ENCODE measurements at places on chromosomes 3 and 15.

- DNase-seq = no peak
Measured at GRCh38 chr3:11610044-11610671, 33.6 kb downstream of the VGLL4 start.

- no peak for DNase-seq
Measured at GRCh38 chr3:43490640-43491185, 131.1 kb downstream of the ANO10 start.

- no peak for DNase-seq
Measured at GRCh38 chr15:35854316-35854715, 308.4 kb upstream of the DPH6 start.

DNA sequence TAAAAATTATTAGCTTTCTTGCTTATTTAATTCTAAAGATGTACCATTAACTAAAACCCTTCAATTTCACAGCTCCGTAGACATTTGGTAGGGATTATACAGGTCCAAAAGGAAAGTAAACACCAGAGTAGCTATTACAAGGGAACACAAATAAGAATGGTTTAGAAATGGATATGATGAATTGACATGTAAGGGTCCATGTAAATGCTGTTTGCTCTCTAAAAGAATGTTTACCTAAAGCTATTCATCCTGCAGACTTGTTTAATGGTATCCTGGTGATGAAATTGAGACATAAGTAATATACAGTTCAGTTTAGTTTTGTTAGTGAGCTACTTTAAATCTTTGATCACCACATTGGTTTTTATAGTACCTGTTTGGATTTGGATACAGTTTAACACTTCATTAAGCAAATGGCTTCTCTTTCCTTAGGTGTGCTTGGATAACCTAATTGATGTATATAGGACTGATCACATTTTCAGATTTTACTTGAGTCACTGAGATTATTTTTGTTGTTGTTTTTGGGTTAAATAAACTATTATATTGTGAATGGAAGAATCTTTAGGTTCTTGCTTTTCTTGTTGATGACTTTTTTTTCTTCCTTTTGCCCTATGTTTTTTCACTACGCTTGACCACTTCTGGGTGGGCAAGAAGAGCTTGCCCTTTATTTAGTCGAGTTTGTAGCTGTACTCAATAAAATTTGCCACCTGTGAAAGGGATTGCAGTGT, 115.4 kb downstream of the TCF12 start:
- DNase-seq = no peak

- no peak for DNase-seq
Measured at GRCh38 chr3:64677961-64678716, 9.7 kb downstream of the ADAMTS9 start.

- no peak for DNase-seq
Measured at GRCh38 chr15:32840507-32841245, 122.9 kb downstream of the GREM1 start.

DNA sequence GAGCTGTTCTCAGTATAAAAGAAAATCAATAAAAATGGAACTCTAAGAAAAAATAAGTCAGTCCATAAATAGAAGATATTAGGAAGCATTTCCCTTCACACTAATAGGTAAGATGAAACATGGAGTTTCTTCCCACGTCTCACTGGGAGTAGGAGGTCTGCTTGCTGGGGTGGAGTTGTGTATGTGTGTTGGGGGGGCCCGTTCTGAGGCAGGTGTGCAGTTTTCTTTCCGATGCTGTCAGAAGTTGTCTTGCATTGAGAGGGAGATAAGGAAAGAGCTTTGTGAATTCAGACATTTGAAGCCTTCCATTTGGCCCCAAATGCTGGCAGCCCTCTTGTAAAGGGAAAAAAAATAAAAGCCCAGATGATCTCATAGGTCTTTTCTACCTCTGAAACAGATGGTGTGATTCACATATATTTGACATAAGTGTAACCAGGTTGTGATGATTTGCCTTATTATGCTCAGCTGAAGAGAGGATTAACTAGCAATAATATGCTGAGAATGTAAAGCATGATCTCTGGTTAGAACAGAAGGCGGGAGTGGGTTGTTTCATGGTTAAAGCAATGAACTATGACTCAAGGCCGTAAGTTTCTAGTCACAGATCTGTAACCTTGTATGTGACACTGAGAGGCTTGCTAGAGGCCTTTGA, 8.8 kb downstream of the RASGRP1 start:
- DNase-seq = no peak

- no peak for DNase-seq
Measured at GRCh38 chr3:69997631-69998307, 1.8 kb upstream of the SAMMSON start.

- no peak for DNase-seq
Measured at GRCh38 chr15:69275074-69275670, 23.5 kb upstream of the PAQR5 start.

DNA sequence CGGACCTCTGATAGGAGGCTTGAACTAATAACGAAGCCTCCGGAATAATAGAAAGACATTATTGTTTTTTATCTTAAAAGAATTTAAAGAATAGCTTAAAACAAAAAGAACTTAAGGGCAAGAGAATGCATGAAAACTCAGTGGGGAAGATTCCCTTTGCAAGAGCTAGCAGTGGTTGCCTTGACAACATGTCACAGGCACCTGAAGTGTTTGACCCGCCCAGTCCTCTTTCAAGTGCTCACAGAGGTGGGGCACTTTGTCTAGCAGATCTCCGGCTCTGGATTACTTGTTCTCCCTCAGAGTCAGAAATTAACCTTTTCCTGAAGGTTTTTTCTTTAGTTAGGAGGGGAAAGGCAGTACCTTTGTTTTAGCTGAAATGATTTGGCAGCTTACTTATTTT, 37.8 kb downstream of the LARS2 start:
- DNase-seq = no peak

- no peak for DNase-seq
Measured at GRCh38 chr3:65489253-65489652, 549.5 kb downstream of the MAGI1 start.

DNA sequence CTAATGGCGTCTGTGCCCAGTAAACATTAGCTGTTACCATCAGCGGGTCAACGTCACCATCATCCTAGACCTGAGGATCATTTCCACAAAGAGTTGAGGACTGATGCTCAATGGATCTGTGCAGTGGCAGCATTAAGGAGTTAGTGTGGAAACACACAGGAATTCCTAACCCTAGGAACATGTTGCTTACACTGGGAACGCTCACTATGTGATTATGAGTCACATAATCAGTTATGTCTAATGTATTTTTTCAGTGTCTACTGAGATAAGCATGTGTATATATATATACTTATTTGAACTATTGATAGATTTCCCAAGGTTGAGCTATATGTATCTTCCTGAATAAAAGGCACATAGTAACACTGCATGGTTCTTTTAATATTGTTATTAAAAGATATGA, 19.0 kb downstream of the ARNT2 start:
- no peak for DNase-seq

- no peak for DNase-seq
Measured at GRCh38 chr3:126850370-126851085, 132.4 kb upstream of the PLXNA1 start.

- no peak for DNase-seq
Measured at GRCh38 chr3:175270198-175270837, 411.2 kb downstream of the NAALADL2 start.

DNA sequence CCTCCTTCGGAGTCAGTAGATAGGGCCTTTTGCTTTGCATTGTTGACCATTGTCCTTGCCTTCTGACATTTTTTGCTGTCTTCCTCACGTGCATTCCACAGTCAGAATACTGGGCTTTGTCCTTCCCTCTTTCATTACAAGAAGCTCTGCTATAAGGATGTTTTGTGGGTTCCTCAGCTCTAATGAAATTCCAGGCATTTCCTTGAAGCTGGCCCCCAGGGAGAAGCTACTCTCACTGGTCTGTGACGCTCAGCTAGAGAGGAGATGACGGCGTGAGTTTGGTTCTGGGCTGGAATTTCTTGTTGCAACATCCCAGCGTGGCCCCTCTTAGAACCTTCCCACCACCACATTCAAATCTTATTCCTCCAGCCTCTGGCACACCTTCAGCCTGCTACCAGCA, 210.2 kb downstream of the TJP1 start:
- no peak for DNase-seq

GRCh38 chr3:191441687-191442086, 19.3 kb upstream of the PYDC2 start:
- no peak for DNase-seq

DNA sequence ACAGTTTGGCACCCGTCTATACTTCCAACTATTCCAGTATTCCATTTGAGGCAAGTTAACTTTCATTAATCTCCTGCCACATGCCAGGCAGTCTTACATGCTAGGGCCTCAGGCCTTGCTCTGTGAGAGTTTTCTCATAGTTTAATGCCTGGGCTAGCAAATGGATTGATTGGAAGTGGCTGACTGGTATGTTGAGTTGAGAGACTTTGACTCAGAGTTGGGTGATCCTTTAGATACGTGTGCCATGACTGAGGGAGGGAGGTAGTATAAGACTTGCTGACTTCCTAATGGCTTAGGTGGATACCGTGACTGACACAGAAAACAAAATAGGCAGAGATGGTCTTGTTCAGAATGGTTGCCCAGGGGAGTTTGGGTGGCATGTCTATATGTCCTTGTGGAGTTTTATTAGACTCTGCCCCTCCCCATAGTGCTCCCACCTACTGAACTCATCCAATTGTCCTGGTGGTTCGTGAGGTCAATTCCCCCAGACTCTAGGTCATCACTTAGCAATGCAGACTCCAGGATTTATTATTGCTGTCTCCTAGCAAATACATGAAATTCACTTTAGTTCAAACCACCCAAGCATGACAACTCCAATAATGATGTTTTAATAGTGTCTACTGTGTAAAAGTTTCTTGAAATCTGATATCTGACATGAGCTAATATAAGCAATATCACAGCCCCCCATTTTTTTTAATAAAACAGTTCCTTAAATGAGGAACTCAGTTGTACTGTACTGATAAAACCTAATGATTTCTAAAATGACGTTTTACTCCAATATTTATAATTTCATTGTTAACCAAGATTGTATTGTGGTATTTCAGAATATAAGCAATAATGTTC, 413.9 kb upstream of the MDFIC2 start:
- no peak for DNase-seq

DNA sequence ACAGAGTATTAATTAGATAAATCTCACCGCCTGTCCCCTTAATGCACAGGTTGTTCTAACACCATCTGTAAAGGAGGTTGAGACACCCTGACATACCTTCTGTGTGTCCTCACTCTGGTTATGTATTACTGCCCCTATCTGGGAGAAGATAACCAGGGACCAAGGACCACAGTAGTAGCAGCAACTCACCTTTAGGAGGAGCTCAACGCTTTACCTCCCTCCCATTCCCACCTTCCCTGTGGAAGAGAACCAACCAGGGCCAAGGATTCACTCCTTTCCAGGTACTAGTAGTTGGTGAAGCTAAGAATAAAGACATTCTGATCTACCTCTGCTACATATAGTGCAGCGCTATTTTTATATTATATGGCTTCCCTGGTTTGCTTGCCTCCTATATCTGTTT, 232.6 kb downstream of the MEX3B start:
- no peak for DNase-seq

DNA sequence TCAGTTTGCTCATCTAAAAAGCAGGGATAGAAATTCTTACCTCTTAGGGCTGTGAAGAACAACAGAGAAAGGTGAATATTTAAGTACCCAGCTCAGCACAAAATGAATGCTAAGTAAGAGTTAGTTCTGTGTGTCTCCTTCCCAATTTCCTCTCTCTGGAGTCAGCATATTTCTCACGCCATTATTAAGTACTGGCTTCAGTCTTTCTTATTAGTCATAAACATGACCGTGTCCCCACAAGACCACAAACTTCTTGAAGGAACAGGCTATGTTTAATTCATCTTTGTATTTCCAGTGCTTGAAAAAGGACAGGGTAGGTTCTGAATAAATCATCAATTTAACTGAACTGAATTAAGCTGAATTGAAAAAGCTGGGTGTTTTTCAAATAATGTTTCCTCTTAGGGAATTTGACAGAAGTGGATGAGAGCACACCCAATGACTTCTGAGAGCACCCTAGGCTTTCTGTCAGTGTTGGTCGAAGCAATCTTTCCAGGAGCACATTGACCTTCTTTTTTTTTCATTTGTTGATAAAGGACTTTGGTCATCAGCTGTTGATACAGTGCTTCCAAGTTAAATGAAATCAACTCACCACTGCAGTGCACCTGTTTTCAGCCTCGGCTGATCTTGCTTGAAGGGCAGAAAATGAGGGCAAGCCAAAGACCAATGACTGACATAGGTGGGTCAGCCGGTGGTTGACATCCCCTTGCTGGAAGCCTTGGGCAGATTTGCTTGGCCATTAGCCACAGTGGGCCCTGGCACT, 324.6 kb downstream of the MFSD1 start:
- DNase-seq = no peak

DNA sequence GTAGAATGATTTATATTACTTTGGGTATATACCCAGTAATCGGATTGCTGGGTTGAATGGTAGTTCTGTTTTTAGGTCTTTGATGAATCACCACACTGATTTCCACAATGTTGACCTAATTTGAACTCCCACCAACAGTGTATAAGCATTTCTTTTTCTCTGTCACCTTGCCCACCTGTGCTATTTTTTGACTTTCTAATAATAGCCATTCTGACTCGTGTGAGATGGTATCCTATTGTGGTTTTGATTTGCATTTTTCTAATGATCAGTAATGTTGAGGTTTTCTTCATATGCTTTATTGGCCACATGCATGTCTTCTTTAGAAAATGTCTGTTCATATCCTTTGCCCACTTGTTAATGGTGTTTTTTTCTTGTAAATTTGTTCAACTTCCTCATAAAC, 340.8 kb downstream of the PLOD2 start:
- DNase-seq = no peak

- DNase-seq = no peak
Measured at GRCh38 chr3:179438841-179439240, 12.4 kb downstream of the GNB4 start.

GRCh38 chr15:63449731-63450130, 54.7 kb upstream of the USP3 start:
- no peak for DNase-seq

DNA sequence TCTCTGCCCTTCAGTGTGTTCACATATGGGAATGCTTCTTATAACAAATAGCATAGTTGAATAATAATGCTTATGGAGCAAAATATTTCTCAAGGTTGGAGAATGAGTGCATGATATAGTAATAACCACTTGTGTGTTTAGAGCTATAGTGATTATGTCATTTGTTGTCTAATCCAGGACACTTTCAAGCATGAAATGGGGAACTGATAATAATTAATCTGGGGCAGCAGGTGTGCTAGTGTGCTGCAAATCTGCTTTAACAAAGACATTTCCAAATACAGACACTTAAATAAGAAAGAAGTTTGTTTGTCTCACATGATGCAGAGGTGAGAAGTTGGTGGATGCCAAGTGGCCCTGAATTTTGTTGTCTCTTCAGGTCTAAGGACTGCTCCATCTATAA, 579.3 kb upstream of the GRM7 start:
- DNase-seq = no peak

- DNase-seq = no peak
Measured at GRCh38 chr15:29072444-29072843, 186.7 kb downstream of the APBA2 start.

Data from glomerular endothelial cell (primary cell).